ENCODE measurements at places on chromosomes 6 and 20.

- DNase-seq, result no peak
Observed at GRCh38 chr20:8854571-8854970, 214.3 kb upstream of the PLCB4 start.

DNA sequence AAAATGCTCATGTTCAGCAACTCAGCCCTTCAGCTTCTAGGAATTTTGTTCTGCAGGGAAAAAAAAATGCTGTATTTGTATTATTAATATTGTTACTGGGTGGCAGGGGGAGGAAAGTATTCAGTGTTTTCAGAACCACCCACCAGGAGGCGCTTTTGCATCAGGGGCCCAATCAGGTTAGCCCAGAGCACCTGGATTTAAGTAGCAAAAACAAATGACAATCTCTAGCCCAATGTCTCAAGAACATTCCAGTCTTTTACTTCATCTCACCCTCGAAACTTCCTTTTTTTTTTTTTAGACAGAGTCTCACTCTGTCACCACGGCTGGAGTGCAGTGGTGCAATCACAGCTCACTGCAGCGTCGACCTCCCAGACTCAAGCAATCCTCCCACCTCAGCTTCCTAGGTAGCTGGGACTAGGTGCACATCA, 635 bp upstream of the C20orf203 start:
- peak; percentile 59 for DNase-seq

DNA sequence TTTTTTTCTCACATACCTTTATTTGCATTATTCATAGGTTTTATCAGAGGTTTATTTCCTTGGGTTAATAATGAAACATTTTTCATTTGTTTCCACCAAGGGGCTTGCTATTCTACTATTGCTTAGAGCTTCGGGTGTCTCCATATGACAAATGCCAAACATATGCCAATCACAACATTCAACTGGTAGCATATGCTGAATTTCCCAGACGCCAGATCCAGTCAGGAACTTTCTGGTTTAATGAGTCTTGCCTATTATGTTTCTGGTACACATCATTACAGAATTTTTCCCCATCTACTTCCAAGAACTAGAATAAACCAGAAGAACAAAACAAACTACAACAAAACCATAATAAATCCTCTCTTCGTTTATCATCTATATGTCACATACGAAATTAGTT, 180.7 kb downstream of the PRKN start:
- DNase-seq, result no peak

GRCh38 chr20:474581-474980, 12.2 kb upstream of the TBC1D20 start:
- DNase-seq, result no peak

DNA sequence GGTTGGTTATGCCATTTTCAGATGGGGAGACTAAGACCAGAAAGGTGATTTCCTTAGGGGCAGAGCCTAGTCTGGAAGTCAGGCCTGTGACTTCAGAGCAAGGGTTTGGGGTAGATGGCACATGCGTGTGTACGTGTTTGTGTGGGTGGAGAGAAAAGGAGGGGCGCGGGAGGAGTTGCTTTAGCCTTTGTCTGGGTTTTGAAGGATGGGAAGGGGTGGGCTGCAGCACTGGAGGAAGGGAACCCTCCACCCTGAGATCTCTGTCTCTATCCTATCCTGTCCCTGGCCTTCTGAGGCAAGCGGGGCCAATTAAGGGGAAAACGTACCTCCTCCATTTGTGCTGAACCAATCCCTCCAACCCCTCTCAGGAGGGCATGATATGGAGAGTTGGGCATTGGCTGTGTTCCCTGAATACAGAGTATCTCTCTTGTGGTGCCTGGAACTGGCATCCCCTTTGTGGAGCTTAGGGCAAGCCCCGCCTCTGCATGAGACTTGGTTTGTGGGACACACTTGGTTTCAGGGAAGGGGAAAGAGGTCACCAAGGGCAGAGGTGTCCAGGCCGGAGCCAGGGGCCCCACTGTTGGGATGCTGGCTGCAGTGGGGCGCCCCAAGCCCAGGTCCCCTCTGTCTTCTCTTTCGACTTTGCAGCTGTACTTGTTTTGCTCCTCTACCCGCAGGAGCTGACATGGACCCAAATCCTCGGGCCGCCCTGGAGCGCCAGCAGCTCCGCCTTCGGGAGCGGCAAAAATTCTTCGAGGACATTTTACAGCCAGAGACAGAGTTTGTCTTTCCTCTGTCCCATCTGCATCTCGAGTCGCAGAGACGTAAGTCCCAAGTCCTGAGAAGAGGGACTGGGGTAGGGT, at the start of gene DBNDD2:
Gene DBNDD2, plus strand, starts transcription at position 507 of the 863 bp plus-strand sequence. Its CDS starts 179 bp downstream, at position 686.
- DNase-seq, result peak; percentile 22

DNA sequence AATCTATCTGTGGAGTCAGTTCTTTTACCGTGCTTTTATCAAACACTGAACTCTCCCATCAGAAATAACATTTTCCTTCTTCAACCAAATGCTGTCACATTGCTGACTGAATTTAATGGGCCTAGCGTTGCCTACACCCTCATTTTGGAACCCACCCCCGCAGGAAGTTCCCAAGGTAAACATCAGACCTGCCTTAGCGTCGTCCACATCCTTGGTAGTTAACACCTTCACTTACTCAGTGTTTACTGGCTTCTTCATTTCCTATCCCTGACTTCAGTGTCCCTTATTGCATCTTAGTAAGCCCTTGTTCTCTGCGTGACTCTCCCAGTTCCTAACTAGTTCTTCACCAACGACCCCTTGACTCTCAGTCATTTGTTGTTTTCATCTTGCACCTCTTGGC, 491.4 kb upstream of the SOX4 start:
- no peak for DNase-seq

DNA sequence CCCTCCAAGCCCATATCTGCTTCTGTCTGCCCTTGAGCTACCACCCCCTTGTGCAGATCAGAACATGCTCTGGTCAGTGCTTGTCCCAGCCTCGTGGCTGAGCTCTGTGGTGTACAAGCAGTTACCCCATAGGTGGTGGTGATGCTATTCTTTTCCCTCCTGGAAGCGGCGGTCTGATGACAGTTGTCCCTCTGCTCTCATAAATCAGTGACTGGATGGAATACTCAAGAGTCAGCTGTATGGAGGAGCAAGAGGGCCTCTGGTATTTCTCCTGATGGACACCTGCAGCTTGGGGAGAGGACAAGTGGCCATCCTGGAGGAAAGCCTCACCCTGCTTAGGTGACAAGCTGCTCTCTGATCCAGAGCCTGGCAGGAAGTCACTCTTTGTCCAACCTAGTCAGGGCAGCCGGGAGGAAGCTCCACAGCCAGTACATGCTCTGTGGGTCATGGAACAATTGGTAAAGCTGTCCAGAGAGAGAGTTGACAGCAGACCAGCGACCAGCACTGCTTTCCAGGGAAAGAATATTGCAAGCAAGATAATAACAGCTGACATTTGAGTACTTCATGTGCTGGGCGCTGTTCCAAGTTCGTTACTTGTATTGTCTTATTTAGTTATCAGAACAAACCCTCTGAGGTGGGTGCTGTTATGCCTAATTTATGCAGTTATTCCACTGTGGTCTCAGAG, 47.1 kb downstream of the SCAND1 start:
- no peak for DNase-seq

GRCh38 chr6:34358389-34358905, 34.0 kb downstream of the NUDT3 start:
- no peak for DNase-seq

DNA sequence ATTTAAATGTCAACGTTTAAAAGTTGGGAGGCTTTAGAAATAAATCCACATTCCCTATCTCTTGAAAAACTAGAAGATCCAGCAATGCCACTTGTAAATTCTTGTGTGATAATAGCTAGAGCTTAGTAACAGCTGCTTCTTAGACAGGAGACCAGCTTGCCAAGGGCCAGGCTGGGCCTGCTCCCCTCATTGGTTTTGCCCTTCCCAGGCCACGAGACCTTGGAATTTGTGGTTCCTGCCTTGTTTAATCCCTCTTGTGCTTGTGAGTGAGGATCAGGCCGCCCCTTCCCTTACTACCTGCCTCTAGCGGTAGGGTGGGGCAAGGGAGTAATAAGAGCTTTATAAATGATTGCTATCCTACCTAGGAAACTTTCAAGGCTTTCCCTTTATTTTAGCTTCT, 363.5 kb downstream of the SYNE1 start:
- no peak for DNase-seq

DNA sequence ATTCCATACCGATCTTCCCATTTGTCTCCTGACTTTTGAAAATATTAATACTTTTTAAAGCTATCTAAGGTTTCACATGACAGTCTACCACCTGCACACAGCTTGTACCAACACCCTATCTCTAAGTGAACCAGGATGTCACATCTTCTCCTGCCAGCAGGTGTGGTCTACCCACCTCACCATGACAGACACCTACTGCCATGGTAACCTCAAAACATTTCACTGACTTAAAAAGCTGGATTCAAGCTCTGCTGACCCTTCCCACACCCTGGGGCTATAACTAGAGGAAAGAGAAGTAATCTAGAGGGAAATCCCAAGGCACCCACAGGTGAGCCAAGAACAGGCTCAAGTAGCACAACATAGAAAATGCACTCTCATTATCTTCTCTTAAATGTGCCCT, 1.2 kb downstream of the SLC17A3 start:
- no peak for DNase-seq

DNA sequence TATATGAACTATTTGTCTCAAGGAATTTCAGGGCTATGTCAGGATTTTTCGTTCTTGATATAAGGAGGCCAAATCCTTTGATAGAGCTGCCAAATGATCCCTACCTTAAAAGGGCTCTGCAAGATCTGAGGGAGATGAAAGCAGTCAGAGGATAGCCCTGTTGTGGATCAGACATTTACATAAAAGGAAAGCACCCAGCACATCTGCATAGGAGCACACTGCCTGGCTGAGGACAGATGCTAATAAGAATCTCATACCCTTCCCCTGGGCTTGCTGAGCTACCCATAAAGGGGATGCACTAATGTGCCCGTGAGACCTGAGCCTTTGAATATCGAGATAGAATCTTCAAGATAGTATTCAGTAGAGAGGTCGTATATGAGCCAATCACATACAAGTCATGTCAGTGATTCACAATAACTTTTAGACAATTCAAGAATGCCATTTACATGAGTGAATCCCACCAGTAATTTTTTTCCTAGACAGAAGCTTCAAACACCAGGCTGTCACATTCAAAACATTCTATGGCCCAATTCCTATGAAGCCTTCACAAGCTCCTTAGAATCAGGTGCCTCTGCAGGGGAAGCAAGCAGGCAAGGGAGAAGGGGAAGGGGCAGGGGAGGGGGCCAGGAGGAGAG, 71.1 kb downstream of the STMND1 start:
- DNase-seq, result no peak

GRCh38 chr6:36116066-36116864, 14.0 kb upstream of the MAPK13 start:
- DNase-seq, result no peak

DNA sequence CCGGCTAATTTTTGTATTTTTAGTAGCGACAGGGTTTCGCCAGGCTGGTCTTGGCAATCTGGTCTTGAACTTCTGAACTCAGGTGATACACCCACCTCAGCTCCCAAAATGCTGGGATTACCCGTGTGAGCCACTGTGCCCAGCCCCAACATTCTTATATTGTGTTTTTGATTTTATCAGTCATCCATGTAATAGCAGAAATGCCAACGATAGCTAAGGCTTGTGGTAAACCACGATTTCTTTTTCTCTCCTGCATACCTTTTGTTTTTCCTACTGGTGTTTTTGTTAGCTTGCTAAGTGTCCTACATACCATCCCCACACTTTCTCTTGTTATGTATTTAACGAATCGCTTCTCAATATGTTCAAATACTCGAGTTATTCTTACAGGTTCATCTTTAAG, 12.1 kb downstream of the PHACTR2 start:
- no peak for DNase-seq

GRCh38 chr6:1917626-1918371, 308.1 kb downstream of the FOXC1 start:
- DNase-seq, result peak; percentile 29

DNA sequence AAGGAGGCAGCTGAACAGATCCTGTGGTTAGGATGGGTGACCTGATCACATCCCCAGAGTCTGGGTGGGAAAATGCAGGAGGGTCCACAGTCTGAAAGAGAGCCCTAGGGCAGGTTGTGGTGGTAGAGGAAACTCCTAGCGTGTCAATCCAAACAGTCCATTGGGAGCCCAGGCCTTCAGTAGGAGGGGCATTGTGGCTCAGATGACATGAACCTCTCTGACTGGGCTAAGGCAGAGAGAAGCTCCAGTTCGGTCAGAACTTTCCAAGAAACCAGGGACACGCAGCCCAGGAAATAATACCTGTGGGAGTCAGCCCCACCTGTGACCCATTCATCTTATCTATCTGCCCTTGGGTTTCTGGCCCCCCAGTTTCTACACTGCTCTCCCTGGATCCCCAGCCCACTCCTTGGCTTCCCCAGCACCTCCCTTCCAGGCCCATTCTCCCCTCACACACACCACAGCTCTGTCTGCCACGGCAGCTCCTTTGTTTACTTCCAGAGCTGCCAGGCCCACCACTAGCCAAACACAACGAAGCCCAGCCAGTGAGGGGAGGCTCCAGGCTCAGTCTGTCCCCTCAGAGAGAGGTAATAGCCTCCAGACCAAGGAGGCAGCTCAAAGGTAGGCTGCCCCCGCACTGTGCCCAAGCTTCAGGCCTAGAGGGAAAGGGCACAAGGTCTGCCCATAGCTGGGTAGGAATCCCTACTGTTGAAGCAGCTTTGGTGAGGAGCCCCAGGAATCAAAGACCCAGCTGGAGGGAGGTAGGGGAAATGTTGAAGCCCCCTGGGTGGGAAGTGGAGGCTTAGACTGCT, 6.2 kb downstream of the GDF5 start:
- DNase-seq, result no peak

GRCh38 chr20:21302664-21303060, 469 bp upstream of the XRN2 start:
- no peak for DNase-seq

DNA sequence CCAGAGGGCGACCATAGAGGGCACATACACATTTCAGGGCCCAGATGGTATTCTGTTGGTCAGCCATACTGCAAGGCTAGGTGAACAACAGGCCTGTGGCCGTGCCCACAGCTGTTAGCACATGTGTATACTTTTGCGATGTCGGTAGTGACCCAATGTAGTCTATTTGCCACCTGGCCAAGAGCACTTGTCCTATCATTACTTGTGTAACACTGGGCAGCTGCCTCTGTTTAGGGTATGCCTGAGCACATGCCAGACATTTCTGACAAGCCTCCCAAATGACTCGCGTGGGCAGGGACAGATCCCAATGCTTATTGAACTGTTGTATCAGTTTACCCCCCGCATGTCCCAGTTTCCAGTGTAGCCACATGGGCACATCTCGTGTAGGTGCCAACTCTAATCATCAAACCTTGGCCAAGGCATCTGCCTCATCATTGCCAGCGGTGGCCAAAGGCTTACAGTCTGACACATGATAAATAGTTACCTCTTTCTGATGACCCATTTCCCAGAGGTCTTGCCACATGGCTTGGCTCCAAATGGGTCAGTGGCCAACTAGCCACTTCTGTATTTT, 74.4 kb upstream of the FBXL4 start:
- no peak for DNase-seq

DNA sequence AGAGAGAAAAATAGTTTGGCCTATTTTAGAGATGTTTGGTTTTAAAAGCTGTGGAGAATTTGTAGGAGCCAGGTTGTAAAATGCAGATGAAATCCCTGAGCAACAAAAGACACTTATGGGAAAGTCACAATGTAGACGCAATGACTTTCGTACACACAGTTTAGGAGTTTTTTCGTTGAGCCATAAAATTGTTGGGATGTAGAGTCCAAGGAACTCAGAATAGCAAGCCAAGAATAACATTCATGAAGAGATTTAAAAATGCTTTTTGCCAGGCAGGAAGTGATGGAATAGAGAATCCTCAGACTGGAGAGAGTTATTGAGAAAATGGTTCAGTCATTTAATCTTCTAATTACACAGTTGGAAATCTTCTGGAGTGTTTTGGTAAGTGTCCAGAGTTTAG, 11.5 kb upstream of the PROKR2 start:
- no peak for DNase-seq

- DNase-seq, result no peak
Observed at GRCh38 chr20:63357921-63358905, 2.9 kb downstream of the CHRNA4 start.

All from stimulated activated CD8-positive, alpha-beta memory T cell treated with anti-CD3 and anti-CD28 coated beads, Interleukin-7, amount 100 ng/mL, for 4 hours (primary cell).